ENCODE measurements at places on chromosomes 2 and 18. TPM values are rescaled to one million over a fixed set of nuclear protein-coding genes. Genes with fewer than 3 reads are reported as not detected.

GRCh38 chr2:216607277-216607560 lies 26.0 kb upstream of the IGFBP2 start:
- no peak for DNase-seq

GRCh38 chr2:14018620-14019019 lies 613.9 kb upstream of the LRATD1 start:
- no peak for DNase-seq

- no peak for DNase-seq
These were observed 121.9 kb downstream of the HDAC4 start for GRCh38 chr2:239278941-239279365.

DNA sequence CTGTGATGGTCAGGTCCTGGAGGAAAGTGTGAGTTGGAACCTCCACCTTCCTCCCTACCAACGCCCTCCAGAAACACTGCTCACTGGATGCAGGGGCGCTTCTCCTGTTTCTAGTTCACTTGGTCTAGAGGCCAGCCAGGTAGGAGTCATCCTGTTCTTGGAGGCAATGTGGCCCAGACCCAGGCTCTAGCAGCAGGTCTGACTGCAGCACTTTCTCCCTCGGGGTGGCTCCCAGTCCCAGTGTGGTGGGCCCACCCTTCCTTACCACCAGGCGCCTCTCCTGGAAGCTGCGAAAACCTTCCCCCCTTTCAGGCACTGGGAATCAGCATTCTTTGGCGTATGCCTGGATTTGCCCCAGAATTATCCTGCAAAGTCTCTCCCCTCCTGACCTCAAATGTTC lies 292.8 kb downstream of the SOX11 start:
- no peak for DNase-seq

GRCh38 chr18:59777636-59778035 lies 80.4 kb upstream of the CCBE1 start:
- no peak for DNase-seq

DNA sequence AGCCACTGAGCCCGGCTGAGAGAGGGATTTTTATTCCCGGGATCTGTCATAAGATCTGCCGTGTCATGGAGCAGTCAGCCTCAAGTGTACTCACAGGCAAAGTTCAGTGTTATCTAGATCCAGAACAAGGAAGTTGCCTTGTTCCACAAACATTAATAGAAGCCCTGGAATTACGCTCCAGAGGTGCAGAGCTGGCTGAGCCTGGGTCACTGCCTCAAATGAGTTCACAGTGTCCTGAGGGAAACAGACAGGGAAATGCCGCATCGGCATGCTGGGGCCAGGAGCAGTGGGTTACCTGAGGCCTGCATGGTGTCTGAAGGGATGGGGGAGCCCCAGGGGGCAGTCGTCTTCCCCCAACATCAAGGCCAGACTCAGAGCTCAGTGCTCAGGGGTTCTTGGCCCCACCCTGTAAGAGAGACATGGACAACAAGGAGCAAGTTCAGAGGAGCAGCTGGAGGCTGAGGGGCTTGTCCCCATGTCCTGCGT lies 42.7 kb upstream of the ODC1 start:
- DNase-seq, result no peak

DNA sequence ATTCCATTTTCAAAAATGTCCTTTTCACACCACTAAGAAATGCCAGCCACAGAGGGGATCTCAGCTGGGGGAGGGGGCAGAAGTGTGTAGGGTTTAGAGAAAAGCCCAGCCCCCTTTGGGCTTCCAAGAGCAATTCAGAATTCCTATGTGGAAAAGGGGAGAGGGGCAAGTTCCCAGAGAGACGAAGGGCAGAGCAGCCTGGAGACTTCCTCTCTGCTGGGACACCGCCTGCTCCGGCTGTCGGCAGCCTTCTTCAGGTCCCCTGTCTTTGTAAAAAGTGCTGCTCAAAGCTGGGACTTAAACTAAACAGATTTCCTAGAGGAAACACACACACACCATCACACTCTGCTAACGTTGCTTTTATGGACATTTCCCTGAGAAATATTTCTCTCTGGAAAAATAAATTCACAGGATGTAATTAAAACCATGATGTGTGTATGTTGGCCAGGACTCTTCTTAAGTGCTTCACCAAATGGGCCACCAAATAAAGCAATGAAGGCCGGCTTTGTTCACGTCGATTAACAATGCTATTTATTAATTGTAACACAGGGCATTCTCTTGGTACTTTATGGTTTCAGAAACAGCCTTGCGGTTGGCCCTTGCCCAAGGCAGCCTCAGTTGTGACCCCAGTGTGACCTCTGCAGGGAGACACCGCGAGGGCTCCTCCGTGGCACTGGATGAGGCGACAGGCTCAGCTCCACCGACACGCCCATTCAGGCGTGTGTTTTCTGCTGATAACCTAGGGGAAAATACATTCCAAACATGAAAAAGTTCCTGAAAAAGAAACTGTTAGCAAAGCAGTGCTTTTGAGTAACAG lies 5.6 kb upstream of the ASB1 start:
- no peak for DNase-seq

POTEI gene
- total RNA-seq, result not detected

DOK6 gene
- 4.8 TPM for total RNA-seq

UGT1A4 gene
- total RNA-seq, result not detected

DNAJC5G gene
- 1.0 TPM for total RNA-seq

RGPD4 gene
- total RNA-seq, result not detected

All from heart right ventricle (tissue), 16 donors.